ENCODE measurements at places on chromosomes 12 and 14.

DNA sequence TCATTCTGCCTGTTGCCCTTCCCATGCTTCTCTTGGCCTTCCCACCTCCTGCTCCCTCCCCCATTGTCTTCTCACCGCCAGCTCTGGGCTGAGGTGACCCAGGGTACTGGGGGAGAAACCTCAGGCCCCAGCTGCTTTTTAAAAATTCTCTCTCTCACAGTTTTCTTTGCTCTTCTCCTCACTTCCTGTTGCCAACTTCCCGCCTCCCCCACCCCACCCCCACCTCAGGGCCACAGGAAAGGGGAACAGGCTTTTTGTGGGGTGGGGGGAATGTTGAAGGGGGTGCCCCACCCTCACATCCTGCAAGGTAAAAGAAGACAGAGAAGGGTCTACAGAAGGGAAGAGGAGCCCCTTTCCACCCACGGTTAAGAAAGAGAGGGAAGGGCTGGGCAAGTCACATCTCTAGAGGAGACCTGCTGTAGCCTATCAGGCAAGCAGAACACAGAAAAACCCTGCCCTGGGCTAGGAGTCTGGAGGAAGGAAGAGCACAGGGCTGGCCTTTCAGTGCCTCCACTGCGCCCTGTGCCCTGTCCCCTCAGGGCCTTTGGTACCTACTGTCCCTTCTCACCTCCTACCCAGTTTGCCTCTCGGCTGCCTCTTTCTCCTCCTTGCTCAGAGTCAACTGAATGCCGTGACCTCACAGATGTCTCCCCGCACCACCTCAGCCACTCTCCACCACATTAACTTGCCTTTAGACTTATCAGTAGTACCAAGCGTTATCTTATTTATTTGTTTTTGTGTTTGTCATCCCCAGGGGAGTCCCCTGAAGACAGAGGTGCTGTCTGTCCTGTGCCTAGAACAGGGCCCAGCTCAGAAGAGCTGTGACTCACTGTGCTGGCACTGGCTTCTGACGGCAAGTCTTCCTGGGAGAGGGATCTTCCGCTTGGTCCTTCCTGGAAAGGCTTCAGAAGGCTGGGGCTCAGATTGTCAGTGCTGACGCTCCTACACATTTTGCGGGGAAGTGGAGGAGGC, 1.7 kb downstream of the ARHGAP9 start:
- H3K4me1 ChIP-seq: peaks cover 8% of the 10 kb centered on the region
- H3K36me3 ChIP-seq: no peaks in the 10 kb centered on the region
- H3K4me3 ChIP-seq: no peak overlapping the region
- no peak overlapping the region for H3K27ac ChIP-seq
- DNase-seq: no peak

DNA sequence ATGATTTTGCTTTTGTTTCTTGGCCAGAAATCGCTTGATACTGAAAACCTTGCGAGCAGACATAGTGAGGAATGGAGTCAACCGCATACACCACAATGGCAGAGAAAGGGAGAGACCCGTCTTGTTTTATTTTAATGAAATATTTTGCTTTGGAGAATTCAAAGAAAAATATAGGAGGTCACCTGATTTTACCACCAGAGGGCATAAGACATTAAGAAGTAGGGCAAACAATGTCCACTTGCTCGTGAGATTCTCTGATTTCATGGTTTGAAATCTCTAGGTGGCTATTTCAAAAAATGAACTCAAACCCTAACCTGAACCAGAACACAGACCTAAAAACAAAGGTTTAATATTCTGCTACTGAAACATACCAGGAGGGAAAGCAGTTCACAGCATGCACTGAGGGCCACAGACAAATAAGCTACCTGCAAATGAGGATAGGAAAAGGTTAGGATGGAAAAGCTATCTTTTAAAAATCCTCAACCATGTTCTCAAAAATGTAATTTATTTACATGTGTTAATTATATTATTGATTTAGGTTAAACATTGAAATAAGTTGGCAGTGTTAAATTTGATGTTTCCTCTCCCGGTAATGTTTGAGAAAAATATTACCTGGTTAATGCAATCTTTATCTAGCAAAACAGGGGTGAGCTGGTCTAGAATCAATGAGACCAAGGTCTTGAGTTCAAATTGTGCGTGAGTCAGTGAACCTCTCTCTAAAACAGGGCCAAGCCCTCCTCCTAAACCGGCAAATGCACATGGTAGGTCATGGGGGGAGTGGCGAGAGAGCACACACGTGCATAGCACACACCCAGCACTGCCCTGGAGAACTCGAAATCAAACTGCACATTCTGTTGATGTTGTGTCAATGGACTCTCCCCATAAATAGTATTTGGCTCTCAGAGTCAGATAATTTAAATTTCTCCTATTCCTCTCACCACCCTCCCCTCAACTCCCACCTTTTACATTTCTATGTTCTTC, 12.5 kb downstream of the IFNG-AS1 start:
- H3K36me3 ChIP-seq: peaks cover 29% of the 10 kb centered on the region
- H3K4me3 ChIP-seq: no peak overlapping the region
- H3K27ac ChIP-seq: no peak overlapping the region
- no peaks in the 10 kb centered on the region for H3K27me3 ChIP-seq
- peaks cover 17% of the 10 kb centered on the region for H3K4me1 ChIP-seq
- no peak for DNase-seq

DNA sequence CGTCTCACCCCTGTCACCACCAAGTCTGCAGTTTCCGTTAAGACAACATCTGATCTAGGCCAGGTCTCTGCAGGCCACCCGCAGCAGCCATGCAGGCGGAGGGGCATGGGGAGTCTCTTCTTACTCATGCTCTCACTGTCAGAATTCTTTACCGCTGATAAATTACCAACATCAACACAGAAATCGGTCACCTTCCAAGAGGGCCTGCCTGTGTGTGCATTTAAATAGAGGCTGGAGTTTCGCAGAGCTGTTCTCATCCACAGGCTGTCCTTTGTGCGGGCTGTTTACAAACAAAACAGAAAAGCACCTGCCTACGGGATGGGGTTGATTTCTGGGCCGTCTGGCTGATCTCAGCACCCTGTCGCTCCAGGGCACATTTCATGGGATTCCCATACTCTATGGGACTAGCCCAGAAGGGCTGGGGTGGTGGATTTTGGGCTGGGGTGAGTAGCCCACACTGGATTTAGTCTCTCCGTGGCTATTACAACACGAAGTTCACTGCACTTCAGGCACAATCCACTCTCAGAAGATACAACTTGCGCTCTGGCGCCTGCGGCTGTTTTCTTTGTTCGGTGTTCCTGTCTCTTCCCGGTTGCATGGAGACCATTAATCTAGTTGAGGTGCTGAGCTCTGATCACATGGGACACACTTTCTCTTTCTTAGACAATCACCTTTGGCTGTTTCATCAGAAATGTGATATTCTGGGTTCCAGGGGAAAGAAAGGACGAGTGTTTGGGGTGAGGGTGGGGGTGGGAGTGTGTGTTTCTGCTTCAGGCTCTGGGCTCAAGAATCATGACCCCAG, 331.1 kb downstream of the GLT1D1 start:
- no peaks in the 10 kb centered on the region for H3K4me1 ChIP-seq
- no peak overlapping the region for H3K27ac ChIP-seq
- no peaks in the 10 kb centered on the region for H3K36me3 ChIP-seq
- no peaks in the 10 kb centered on the region for H3K27me3 ChIP-seq

DNA sequence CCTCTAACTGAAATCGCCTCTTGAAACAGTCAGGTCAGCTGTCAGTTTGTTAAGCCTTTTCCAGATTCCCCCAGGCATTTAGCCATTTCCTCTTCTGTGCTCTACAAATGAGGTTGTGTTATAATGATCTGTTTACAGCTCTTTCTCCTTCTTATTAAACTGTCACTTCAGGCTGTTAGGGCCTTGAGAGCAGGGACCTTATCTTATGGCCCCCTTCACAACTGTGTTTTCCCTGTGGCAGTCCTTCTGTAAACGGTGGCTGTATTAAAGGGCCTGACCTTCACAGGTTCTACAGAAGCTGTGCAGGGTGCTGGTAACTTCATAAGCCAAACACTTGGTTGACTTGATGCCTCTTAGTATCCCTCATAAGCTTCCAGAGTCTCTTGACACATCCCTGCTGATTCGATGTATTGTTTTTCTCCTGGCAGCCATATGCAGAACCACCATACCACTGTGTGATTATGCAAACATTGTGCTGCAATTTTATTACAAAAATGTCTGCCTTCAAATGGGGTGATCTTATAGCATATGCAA, 104.7 kb downstream of the PLEKHA5 start:
- H3K27ac ChIP-seq: no peak overlapping the region
- no peaks in the 10 kb centered on the region for H3K27me3 ChIP-seq
- no peak overlapping the region for H3K4me3 ChIP-seq
- no peaks in the 10 kb centered on the region for H3K4me1 ChIP-seq

GRCh38 chr12:96452261-96452922, 37.0 kb upstream of the CFAP54 start:
- H3K36me3 ChIP-seq: no peaks in the 10 kb centered on the region
- H3K4me3 ChIP-seq: no peak overlapping the region
- no peaks in the 10 kb centered on the region for H3K27me3 ChIP-seq
- DNase-seq: no peak
- 0 out of 2 replicates have a peak, but pooled peaks cover 6% of the 10 kb centered on the region for H3K4me1 ChIP-seq

DNA sequence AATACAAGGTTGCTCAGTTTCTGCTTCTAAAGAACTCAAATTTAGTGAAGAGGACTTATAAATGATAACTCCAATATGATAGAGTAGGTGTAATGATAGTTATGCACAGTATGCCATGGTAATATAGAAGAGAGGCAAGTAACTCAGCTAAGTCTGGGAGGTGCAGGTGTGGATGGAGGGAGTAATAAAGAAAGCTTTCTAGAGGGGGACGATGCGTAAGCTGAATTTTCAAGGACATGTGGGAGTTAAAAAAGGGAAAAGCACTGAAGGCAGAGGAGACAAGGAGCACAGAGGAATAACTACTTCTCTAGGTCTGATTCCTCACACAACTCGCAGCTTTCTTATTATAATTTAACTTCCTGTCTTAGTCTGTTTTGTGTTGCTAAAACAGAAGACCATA, 49.1 kb upstream of the ZDHHC17 start:
- no peaks in the 10 kb centered on the region for H3K4me1 ChIP-seq
- H3K36me3 ChIP-seq: no peaks in the 10 kb centered on the region
- DNase-seq: no peak
- H3K27me3 ChIP-seq: no peaks in the 10 kb centered on the region
- no peak overlapping the region for H3K27ac ChIP-seq

DNA sequence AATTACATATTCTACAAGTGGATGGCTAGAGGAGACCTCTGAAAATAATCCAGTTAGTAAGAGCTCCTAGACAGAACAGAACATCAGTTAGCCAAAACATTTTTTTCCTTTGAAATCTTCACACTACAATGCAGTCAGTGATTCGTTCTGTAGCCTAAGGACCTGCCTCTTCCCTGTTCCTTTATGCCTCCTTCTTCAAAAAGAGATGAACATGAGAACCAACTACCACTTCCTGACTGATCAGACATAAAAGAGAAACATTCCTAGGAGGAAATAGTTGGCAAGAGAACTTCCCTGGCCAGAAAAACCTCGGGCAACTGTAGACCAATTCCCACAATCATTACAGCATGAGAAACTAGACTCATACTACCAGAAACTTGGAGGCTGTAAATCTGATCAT, 29.4 kb downstream of the ITPR2 start:
- no peak for DNase-seq
- no peak overlapping the region for H3K27ac ChIP-seq
- no peaks in the 10 kb centered on the region for H3K36me3 ChIP-seq
- peaks cover 14% of the 10 kb centered on the region for H3K4me1 ChIP-seq

GRCh38 chr12:77521508-77522115, 309.1 kb upstream of the NAV3 start:
- no peaks in the 10 kb centered on the region for H3K36me3 ChIP-seq
- no peak overlapping the region for H3K4me3 ChIP-seq
- no peak overlapping the region for H3K27ac ChIP-seq
